ENCODE measurements at places on chromosomes 16 and 17.

DNA sequence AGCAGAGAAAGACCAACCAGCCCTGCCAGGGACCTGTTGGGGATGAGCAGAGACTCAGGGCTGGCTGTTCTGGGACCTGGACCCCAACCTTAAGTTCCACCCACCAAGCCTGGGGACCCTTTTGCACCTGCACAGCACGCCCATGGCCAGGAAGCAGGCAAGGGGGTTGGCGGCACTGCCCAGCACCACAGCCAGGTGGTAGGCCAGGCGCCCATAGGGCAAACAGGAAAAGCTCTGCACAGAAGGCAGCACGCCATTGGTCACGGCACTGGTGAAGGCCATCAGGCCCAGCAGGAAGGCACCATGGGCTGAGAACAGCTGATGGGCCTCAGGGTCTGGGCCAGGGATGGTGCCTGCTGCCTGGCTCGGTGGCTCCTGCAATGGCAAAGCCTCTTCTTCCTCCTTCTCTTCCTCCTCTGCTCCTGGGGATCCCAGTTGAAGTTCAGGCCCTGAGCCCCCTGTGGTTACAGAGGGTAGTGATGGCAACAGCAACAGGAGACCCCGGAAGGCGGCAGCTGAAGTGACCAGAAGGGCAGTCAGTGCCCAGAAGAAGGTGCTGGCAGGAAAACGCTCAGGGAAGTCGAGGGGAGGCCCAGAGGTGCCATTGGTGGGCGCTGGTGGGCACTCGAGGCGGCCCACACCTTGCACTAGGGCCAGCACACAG, 1.7 kb downstream of the SLC52A1 start:
- DNase-seq, result no peak

GRCh38 chr16:49431591-49432290, 58.1 kb downstream of the C16orf78 start:
- no peak for DNase-seq

GRCh38 chr17:81114351-81115093, 50.8 kb upstream of the PVALEF start:
- no peak for DNase-seq

- DNase-seq, result no peak
Observed at GRCh38 chr16:75726390-75726789, at the start of gene CPHXL. Gene CPHXL (minus strand): TSS chr16:75726490. CDS start chr16:75726442, 48 bp downstream.

DNA sequence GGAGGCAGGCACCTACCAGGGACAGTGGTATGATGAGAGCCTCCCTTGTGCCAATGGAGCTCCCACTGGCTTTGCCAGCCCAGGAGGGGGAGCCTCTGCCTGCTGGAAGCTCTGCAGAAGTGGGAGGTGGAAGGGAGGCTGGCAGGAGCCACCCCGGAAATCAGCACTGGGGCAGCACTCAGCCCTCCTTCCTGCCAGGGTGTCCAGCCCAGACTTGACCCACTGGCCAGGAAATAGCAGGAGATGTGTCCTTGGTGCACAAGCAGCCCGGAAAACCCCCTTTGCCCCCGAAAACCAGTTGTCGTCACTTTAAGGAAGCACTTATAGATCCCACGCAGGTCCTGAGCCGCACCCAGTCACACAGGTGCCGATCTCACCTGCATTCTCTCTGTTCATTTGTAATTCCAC, 49.3 kb upstream of the CACNG4 start:
- DNase-seq, result no peak

GRCh38 chr17:58865301-58865700, 109.6 kb downstream of the PPM1E start:
- no peak for DNase-seq

Data from iPS DF 19.7 (cell line).